ENCODE measurements at places on chromosomes 7 and 10.
A peak's percentile ranks its signal among the peaks of the same experiment; 100 is the strongest.

- peaks cover 5% of the 10 kb centered on the region for H3K4me1 ChIP-seq
- H3K27ac ChIP-seq, result peak overlapping the region; percentile 27
- no peak for DNase-seq
Observed at GRCh38 chr7:1011297-1012003, 28.5 kb downstream of the CYP2W1 start.

DNA sequence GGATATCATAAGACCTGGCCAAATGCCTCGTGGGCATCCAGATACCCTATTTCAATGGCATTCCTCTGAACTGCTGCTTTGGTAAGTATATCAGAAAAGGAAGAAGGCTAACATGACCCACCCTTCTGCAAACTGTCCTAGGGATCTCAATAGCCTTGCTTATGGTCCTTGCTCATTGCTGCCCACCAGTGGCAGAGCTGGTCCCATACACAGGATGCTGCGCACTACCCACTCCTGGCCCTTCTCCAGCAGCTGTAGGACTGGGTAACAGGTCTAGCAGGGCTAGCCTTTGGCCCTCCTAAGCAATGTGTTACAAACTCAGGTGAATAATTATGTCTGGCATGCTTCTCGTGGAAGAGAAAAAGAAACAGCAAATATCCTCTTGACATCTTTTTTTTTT is 72.5 kb downstream of the C10orf90 start:
- no peaks in the 10 kb centered on the region for H3K27me3 ChIP-seq
- no peak overlapping the region for H3K4me3 ChIP-seq
- no peak overlapping the region for H3K27ac ChIP-seq
- no peak for DNase-seq

DNA sequence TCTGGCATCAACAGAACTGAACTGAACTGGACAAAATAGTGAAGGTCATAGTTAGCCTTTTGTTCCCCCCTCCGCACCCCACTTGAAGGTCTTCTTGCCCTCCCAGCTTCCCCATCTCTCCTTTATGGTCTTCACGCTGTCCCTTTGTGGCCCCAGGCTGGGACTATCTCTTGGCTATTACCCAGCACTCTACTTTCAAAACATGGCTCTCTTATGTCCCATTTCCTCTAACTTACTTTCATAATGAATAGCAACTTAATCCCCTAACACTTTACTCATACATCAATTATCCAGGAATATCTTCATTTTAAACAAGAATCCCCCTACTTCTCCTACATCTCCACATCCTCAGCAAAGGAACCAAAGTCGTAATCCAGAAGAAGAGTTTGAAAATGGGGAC is 135.3 kb upstream of the ITGB1 start:
- no peaks in the 10 kb centered on the region for H3K4me1 ChIP-seq
- no peak overlapping the region for H3K4me3 ChIP-seq
- no peaks in the 10 kb centered on the region for H3K27me3 ChIP-seq
- no peak overlapping the region for H3K27ac ChIP-seq

DNA sequence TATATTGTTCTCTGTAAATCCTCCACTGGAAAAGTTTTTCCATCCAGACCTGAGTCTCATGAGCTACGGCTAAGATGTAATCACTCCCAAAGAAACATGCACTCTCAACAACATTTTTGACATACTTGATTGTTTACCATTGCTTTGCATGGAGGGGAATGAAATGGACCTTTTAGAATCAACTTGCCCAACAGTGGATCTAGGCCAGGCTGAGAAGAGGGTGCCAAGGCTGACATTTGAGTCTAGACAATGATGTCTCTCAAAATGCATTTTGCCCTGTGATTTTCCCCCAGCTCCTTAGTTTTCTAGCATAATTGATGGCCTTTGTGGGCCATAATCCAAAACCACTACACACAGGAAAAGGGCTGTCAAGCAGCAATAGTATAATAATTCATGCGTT is 297.9 kb upstream of the KLF6 start:
- H3K4me1 ChIP-seq, result peaks cover 24% of the 10 kb centered on the region
- H3K27me3 ChIP-seq, result no peaks in the 10 kb centered on the region
- DNase-seq, result no peak
- no peaks in the 10 kb centered on the region for H3K36me3 ChIP-seq
- H3K27ac ChIP-seq, result no peak overlapping the region

DNA sequence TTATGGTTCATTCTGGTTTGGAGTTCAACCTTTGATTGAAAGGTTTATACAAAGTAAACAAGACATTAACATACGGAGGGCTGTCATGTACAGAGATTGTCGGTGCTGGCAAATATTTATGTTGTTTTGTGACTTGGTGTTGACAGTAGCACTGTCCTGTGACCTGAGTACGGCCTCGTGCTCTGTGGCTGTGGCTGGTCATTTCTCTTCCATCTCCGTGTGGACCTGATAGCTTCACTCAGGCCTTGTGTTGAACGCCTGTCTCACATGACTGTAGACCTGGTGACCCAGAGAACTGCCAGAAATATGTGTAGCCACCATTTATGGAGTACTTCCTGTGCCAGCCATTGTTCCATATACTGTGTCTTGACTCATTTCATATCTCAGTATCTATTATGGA is 311.6 kb downstream of the CCDC3 start:
- no peak for DNase-seq
- no peaks in the 10 kb centered on the region for H3K27me3 ChIP-seq
- no peak overlapping the region for H3K27ac ChIP-seq
- no peaks in the 10 kb centered on the region for H3K36me3 ChIP-seq
- H3K4me3 ChIP-seq, result no peak overlapping the region

DNA sequence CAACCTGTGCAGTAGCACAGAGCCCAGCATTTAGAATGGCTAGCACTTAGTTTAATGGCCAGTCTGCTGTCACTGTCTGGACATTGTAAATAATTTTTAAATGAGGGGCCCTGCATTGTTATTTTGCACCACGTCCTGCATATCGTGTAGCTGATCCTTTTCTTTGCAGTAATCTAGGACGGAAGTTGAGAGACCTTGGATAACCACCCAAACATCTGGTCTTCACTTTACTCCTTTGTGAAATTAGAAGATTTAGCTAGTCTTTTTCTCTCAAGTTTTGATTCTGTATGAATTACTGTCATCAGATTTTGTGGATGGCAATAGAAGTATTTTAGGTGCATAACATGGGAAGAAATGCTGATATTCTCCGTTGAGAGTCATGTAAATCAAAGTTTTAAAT is 1.9 kb downstream of the MIOS start:
- H3K4me1 ChIP-seq, result peaks cover 18% of the 10 kb centered on the region
- DNase-seq, result no peak
- H3K4me3 ChIP-seq, result no peak overlapping the region
- H3K36me3 ChIP-seq, result no peaks in the 10 kb centered on the region

DNA sequence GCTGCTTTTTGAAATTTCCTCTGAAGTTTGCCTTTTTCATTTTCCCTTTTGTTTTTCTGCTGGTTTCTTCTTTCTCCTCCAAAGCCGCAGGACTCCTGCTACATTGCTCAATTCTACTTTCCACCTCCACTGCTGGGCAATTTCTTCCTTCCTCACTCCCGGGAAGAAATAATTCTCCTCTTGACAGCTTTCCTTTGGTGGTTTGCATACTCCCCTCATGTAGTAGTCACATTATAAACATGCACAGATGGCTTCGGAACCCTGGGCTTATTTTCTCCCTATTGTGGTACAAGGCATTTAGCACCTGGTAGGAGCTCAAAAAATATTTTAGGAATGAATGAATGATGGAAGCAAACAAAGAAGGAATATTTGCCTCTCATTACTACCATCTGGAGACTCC is 977.2 kb downstream of the LRMDA start:
- no peaks in the 10 kb centered on the region for H3K27me3 ChIP-seq
- H3K27ac ChIP-seq, result no peak overlapping the region
- DNase-seq, result no peak
- no peak overlapping the region for H3K4me3 ChIP-seq
- H3K4me1 ChIP-seq, result no peaks in the 10 kb centered on the region

DNA sequence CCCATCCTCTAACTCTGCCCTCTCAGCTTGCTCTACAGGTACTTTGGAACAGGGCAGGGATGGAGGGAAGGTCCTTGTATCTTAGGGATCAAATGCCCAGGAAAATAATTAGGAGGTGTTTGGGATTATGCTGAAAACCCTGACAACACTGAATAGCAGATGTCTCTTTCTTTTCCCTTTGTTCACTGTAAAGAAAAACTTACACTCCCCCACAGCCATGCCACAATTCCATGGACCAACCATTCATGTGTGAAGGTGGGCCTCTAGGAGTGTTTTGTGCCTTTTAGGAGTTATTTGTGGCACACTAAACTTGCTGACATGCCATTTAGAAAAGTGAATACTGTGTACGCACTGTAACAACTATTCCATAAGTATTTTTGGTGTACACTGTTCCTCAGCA is 108.1 kb downstream of the SNX10 start:
- no peak for DNase-seq
- H3K27ac ChIP-seq, result no peak overlapping the region
- peaks cover 22% of the 10 kb centered on the region for H3K27me3 ChIP-seq
- no peak overlapping the region for H3K4me3 ChIP-seq

DNA sequence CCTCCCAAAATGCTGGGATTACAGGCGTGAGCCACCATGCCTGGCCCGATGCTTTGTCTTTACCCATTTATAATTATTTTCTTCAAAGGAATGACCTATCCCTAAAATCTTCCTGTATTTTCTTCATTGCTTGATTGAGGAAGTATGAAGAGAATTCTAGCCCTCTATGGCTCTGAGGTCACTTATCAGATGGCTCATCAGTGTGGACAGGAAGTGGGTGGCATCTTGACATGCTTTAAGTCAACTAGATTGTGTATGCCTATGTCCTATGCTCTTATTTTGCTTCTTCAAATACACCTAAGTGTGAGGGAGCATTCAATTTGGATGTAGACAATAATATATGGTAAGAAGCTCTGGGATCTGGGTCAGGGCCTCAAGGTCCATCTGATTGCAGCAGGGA is 1020.5 kb downstream of the LRMDA start:
- no peak overlapping the region for H3K27ac ChIP-seq
- no peaks in the 10 kb centered on the region for H3K36me3 ChIP-seq
- DNase-seq, result no peak
- no peaks in the 10 kb centered on the region for H3K27me3 ChIP-seq

DNA sequence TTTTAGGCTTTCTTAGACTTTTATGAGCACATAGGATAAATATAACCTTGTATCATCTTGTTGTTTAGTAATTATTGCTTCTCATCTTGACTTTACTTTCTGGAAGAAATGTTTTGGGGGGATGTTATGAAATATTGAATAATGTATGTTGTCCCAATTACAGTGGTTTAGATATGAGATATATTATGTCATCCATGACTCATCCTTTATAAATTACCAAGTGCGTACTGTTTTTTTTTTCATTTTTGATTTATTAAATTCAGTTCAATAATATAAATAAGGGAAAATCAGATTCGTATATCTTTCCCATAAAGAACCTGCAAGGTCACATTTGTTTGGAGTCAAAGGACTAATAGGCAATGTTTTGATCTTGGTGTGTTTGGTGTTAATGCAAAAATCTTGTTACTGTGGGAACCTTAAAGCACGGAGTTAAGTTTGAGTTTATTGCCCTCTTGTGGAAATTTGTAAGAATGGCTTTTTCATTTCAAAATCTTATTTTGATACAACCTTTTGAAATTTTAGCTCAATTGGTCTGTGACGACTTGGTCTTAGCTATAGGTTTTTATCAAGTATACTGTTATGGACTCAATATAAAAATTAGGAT is 108.6 kb downstream of the SRI start:
- no peaks in the 10 kb centered on the region for H3K36me3 ChIP-seq
- no peaks in the 10 kb centered on the region for H3K4me1 ChIP-seq
- H3K27me3 ChIP-seq, result no peaks in the 10 kb centered on the region
- no peak overlapping the region for H3K27ac ChIP-seq
- DNase-seq, result no peak

- H3K4me3 ChIP-seq, result no peak overlapping the region
- H3K4me1 ChIP-seq, result peaks cover 11% of the 10 kb centered on the region
- no peak overlapping the region for H3K27ac ChIP-seq
- no peaks in the 10 kb centered on the region for H3K36me3 ChIP-seq
Observed at GRCh38 chr10:69065406-69066361, 22.2 kb upstream of the SRGN start.

DNA sequence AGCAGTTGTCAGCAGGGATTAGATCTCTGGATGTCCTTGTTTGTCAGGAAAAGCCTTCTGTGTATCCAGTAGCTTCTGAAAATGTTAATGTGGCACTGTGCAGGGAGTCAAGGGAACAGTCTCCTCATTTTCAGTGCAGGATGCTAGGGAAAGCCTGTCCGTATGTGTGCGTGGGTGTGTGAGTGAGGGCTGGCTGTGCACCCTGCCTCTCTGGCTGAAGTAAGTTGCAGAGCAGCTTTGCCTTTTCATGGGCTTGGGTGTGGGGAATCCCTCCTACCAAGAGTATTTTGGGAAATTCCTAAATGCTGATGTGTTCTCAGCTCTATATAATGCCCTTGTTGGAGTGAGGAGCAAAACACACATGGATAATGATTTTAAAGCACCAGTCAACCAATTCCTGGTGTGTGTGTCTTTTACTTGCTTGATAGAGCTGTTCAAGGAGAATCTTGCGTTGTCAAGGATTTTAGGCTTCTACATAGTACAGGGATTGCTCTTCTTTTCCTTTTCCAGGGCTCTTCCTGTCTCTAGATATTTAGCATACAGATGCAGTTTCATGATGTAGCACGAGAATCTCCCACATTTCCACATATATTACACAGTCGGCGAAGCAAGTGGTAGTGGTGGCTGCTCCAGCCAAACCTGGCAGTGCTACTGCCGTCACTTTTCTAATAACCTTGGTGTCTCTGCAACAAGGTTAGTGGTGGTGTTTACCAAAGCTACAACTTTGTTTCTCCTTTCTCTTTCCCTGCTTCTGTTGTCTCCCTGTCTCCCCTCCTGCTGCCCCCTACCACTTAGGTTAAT is 92.8 kb downstream of the MCU start:
- DNase-seq, result no peak
- no peak overlapping the region for H3K27ac ChIP-seq
- no peaks in the 10 kb centered on the region for H3K27me3 ChIP-seq
- no peaks in the 10 kb centered on the region for H3K4me1 ChIP-seq
- no peaks in the 10 kb centered on the region for H3K36me3 ChIP-seq

GRCh38 chr10:86968271-86968993 is at the start of gene ADIRF:
TSS of gene ADIRF (plus strand) at chr10:86968482. CDS start at chr10:86968545, 63 bp downstream.
- H3K4me1 ChIP-seq, result peaks cover 39% of the 10 kb centered on the region
- no peak within 1 kb of the TSS for H3K27ac ChIP-seq
- DNase-seq, result no peak
- H3K27me3 ChIP-seq, result no peaks in the 10 kb centered on the region
- H3K4me3 ChIP-seq, result peak within 1 kb of the TSS; percentile 4

- no peak overlapping the region for H3K4me3 ChIP-seq
- H3K4me1 ChIP-seq, result no peaks in the 10 kb centered on the region
- no peak for DNase-seq
- H3K36me3 ChIP-seq, result no peaks in the 10 kb centered on the region
- no peaks in the 10 kb centered on the region for H3K27me3 ChIP-seq
Observed at GRCh38 chr10:48899781-48900180, 39.9 kb downstream of the LRRC18 start.

GRCh38 chr10:3806603-3807002 is 21.6 kb upstream of the KLF6 start:
- H3K4me1 ChIP-seq, result peaks cover 76% of the 10 kb centered on the region
- no peaks in the 10 kb centered on the region for H3K36me3 ChIP-seq
- no peaks in the 10 kb centered on the region for H3K27me3 ChIP-seq
- peak overlapping the region; percentile 99 for H3K27ac ChIP-seq

Measured in effector memory CD4-positive, alpha-beta T cell (primary cell).